ENCODE measurements at places on chromosomes 4 and X. TPM values are rescaled to one million over a fixed set of nuclear protein-coding genes. Genes with fewer than 3 reads are reported as not detected.

DNA sequence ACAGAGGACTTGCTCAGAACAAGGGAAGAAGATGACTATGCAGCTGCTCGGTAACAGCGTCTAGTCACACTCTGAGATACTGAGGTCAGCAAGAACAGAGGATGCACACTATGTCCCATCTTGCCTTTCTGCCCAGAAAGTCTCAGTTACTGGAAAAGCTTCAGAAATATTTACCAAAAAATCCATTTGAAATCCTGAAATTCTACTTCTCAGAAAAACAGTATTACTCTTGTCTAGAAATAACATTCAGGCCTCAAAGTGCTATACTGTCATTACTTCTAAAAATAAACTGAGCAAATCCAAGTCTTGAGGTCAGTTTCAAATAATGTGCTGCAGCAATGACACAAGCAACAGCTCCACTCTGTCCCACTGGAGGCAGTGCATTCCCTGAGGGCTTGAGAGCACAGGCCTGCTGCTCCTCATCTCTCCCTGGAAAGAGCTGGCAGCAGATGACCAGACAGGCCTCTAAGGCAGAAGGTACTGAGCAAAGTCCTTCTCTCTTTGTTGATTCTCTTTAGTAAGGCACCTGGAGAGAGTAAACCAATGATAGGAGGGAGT is 76.9 kb downstream of the CAMK2D start:
- peak; percentile 69 for DNase-seq

The SLC16A2 gene
- total RNA-seq = not detected

The MAGEC3 gene
- not detected for total RNA-seq

- no peak for DNase-seq
Observed at GRCh38 chr4:118757761-118758251, 72.6 kb downstream of the METTL14 start.

DNA sequence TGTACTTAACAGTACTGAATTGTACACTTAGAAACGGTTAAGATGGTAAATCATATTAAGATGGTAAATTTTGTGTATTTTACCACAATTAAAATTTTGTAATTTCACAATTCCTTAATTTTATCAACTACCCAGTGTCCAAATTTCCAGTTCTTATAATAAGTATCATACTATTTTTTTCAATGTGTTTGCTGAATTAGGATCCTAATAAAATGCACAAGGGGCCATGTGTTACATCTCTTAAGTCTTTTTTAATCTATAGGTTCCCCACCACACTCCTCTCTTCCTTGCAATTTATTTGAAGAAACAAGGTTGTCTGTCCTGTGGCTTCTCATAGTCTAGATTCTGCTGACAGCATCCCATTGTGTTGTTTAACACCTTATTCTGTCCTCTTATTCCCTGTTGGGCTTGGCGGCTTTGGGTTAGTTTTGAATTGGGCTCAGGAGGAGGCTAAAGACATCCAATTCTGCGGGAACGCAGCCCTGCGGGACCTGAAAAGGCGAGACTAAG is 533 bp upstream of the SYAP1 start:
- no peak for DNase-seq

DNA sequence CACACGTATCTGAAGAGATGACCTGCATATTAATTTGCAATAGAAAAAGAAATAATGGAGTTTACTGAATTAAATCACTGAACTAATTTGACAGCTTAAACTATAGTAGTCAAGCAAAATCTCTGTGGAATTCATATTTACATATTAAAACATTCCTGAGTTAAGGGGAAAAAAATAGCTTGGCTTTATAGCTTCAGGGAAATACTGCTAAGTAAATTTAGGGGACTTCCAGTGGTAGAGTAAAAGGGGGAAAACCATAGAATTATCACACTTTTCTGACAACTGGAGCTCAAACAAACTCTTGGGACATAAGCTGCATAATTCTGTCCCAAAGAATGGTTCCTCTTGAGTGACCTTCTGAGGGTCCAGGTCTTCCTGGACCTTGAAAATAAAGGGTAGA is 28.6 kb upstream of the CCNI start:
- no peak for DNase-seq

Measured in stomach (tissue), 19 donors.